ENCODE measurements at places on chromosomes 2 and 18. TPM values are rescaled to one million over a fixed set of nuclear protein-coding genes. Genes with fewer than 3 reads are reported as not detected.

KYNU gene
- total RNA-seq = 15.2 TPM

LRP2 gene
- total RNA-seq = not detected

FBXO36 gene
- 3.3 TPM for total RNA-seq

EVX2 gene
- total RNA-seq = not detected

SDC1 gene
- total RNA-seq = 20.3 TPM

CD8B gene
- total RNA-seq = not detected

GAD1 gene
- not detected for total RNA-seq

DLGAP1 gene
- total RNA-seq = 1.5 TPM

EGR4 gene
- not detected for total RNA-seq

STK16 gene
- total RNA-seq = 26.4 TPM

EHBP1 gene
- total RNA-seq = 80.5 TPM

SMARCAL1 gene
- total RNA-seq = 17.6 TPM

ADNP2 gene
- 28.2 TPM for total RNA-seq

DYNAP gene
- not detected for total RNA-seq

MCEE gene
- 18.6 TPM for total RNA-seq

PDE11A gene
- not detected for total RNA-seq

TPO gene
- not detected for total RNA-seq

SP140 gene
- total RNA-seq = under 0.01 TPM

MYCN gene
- total RNA-seq = not detected

ARHGEF4 gene
- total RNA-seq = 0.98 TPM

CD8B2 gene
- not detected for total RNA-seq

CHRNG gene
- not detected for total RNA-seq

ZC3H6 gene
- total RNA-seq = 2.7 TPM

NT5C1B gene
- not detected for total RNA-seq

ADGRF3 gene
- total RNA-seq = 2.5 TPM

FSIP2 gene
- 0.37 TPM for total RNA-seq

PRSS56 gene
- total RNA-seq = not detected

PLEK gene
- not detected for total RNA-seq

MROH2A gene
- not detected for total RNA-seq

TGFA gene
- total RNA-seq = not detected

OXER1 gene
- not detected for total RNA-seq

SCN2A gene
- under 0.01 TPM for total RNA-seq

All from subcutaneous preadipocyte (primary cell).